ENCODE measurements at places on chromosomes 5 and 9. TPM values are rescaled to one million over a fixed set of nuclear protein-coding genes. Genes with fewer than 3 reads are reported as not detected.

DNA sequence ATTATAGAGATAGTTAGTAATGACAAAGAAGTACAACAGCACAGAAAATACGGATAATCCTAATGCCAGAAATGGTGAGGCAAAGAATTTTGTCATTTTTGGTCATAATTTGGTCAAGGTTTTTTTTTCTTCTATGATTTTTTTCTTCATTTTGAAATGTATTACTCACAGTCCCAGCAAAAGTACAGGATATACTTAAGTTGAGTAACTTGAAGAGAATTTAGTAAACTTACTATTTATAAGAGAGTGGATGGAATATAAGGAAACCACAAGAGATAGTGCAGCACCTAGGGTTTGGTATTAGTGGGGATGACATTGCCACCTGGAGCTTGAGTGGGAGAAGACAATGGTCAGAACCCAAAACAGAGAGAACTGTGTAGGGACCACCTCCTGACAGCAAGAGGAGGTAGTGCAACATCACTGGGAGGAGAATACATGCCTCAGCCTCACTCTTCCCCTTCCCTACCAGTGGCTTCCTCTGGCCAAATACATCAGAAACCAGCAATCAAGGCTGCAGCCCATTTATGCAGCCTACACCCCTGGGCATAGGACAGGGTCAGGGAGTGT, 434.5 kb upstream of the TRPC7 start:
- no peaks in the 10 kb centered on the region for H3K27me3 ChIP-seq
- no peaks in the 10 kb centered on the region for H3K4me1 ChIP-seq
- H3K36me3 ChIP-seq, result no peaks in the 10 kb centered on the region
- no peak for DNase-seq
- H3K4me3 ChIP-seq, result no peak overlapping the region
- H3K27ac ChIP-seq, result no peak overlapping the region

GRCh38 chr5:7615566-7616061, 219.7 kb downstream of the ADCY2 start:
- no peaks in the 10 kb centered on the region for H3K36me3 ChIP-seq
- H3K27me3 ChIP-seq, result no peaks in the 10 kb centered on the region
- H3K4me3 ChIP-seq, result no peak overlapping the region
- DNase-seq, result no peak

DNA sequence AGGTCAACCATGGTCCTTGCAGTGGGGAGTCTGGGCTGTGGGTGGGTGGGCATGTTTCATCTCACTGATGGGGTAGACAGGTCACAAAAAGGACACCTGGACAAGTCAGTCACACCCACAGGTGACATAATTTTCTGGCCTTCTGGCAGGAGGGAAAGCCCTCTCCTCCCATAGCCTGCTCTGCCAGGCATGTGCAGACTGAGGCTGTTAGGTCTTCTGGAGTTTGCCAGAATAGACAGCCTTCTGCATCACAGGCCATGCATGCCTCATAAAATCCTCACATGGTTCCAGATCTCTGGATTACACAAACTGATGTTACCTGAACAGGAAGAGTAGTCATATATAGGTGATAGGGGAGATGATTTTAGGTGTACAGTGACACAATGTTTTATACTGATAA, 49.1 kb downstream of the ARHGAP26 start:
- no peaks in the 10 kb centered on the region for H3K36me3 ChIP-seq
- no peak overlapping the region for H3K4me3 ChIP-seq

GRCh38 chr5:155085282-155085989, 71.9 kb downstream of the KIF4B start:
- H3K36me3 ChIP-seq, result no peaks in the 10 kb centered on the region
- no peak overlapping the region for H3K27ac ChIP-seq
- H3K27me3 ChIP-seq, result no peaks in the 10 kb centered on the region
- no peak for DNase-seq

- no peak overlapping the region for H3K4me3 ChIP-seq
- no peak for DNase-seq
- H3K4me1 ChIP-seq, result peaks cover 18% of the 10 kb centered on the region
- H3K27me3 ChIP-seq, result no peaks in the 10 kb centered on the region
Observed at GRCh38 chr5:149881069-149881622, 63.4 kb downstream of the PDE6A start.

DNA sequence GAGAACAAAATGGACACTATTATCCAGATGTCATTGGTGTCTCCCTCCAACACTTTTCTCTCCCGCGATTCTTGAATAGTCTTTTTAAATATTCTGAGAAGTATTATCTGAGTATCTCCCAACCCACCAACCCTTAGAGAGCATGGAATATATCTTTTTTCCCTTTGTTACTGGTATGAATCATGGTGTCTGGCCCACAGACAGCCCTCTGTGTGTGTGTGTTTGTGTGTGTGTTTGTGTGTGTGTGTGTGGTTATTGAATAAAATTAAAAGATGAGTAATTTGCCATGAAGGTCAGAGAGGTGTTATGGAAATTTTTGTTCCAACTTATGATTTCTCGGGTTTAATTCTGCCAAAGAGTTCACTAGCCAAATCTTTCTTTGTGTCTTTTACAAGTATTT, 47.7 kb downstream of the CAMK4 start:
- no peaks in the 10 kb centered on the region for H3K4me1 ChIP-seq
- no peaks in the 10 kb centered on the region for H3K27me3 ChIP-seq
- no peak for DNase-seq
- no peaks in the 10 kb centered on the region for H3K36me3 ChIP-seq

GRCh38 chr5:171956887-171957495, 49.4 kb downstream of the FBXW11 start:
- H3K27me3 ChIP-seq, result no peaks in the 10 kb centered on the region
- no peak for DNase-seq
- peaks cover 38% of the 10 kb centered on the region for H3K4me1 ChIP-seq
- no peak overlapping the region for H3K27ac ChIP-seq
- no peaks in the 10 kb centered on the region for H3K36me3 ChIP-seq

DNA sequence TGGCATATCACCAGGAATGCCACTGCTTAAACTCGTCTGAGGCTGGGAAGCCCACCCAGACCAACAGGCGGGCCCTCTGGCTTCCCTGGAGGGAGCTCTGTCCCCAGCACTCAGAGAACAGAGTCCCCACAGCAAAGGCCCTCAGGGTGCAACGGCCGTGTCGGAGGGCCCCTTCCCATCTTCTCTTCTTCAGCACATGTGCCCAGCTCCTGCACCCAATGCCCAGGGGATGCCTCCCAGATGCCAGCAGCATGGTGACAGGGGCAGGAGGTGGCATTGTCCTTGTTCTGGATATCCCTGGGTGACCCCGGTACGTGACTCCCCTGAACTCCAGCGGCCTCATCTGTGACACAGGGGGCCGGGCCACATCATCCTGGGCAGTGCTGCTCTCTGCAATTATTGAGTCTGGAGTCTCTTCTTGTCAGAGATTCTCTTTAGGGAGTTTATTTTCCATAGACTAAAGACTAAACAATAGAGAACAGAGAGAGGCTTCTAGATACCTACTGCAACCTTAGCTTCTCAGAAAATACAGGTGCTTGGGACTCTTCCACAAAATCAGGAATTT, 13.6 kb upstream of the OLFM1 start:
- H3K27ac ChIP-seq, result no peak overlapping the region
- no peak overlapping the region for H3K4me3 ChIP-seq
- no peak for DNase-seq
- no peaks in the 10 kb centered on the region for H3K27me3 ChIP-seq
- no peaks in the 10 kb centered on the region for H3K4me1 ChIP-seq

DNA sequence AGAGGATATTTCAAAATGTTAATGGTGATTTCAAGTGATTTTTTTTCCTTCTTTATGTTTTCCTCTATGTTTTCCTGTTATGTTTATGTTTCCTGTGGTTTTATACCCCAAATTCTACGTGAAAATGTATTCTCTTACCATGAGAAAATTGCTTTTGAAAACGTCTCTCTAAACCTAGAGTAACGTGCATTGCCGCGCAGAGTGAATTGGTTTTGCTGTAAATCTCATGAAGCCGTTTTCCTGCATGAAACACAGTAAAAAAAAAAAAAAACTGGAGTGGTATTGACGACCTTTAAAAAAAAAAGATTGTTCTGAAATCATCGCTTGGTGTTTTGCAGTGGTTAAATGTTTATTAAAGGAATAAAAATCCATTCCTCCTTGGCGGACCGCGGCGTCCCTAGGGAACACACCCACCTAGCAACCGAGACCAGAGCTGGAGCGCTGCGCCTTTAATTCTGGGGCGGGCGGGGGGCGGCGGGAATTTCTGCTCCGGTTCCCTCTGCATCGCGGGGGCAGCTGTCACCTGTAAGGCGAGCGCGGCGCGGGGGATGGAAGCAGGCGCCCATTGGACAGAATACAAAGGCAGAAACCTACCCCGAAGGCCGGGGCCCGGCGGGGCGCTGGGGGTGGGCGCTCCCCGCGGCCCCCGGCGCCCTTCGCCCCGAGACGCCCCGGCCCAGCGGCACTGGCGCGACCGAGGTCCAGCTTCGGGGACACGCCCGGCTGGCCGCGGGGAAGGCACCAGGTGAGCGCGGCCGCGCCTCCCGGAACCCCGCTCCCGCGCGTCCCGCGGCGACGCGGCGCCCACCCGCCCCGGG, at the start of gene SOWAHA:
SOWAHA (plus strand) TSS at position 522 of the 818 bp plus-strand sequence. CDS start 320 bp downstream, outside the sequence.
- peaks cover 6% of the 10 kb centered on the region for H3K4me1 ChIP-seq
- H3K4me3 ChIP-seq, result peak within 1 kb of the TSS; percentile 44
- H3K36me3 ChIP-seq, result no peaks in the 10 kb centered on the region
- no peaks in the 10 kb centered on the region for H3K27me3 ChIP-seq
- H3K27ac ChIP-seq, result no peak within 1 kb of the TSS
- DNase-seq, result peak; percentile 68

DNA sequence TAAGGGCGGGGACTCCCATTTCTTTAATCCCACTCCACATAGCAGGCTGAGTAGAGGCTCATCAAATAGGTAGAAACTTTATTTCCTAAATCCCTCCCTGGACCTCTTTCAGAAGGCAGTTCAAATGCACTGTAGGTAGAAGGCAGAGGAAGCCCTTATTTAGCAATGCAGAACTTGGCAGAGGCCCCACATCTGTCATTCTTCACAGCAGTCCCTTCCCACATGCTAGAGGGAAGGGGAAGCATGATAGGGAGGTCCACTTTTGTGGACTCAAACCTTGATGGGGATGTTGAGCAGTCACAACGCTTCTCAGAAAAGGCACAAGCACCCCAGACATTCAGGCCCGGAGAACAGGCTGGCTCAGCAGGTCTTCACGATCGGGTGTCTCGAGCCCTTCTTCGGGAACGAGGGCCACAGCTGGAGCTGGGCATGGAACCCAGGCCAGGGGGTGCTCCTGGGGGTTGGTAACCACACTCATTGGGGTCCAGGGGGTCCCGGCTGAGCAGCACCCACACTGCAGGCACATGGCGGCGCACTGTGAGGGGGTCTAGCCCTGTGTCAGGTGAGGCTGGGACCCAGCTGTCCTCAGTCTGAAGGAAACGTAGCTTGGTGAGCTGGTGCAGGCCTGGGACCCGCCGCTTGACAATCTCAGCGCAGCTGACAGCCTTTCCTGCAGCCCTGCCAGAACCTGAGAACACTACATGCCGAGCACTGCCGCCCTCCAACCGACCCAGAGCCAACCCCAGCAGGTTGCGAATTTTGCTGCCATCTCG, 1.3 kb downstream of the RPP25L start:
- H3K27me3 ChIP-seq, result no peaks in the 10 kb centered on the region
- peak overlapping the region; percentile 92 for H3K4me3 ChIP-seq
- no peak for DNase-seq
- H3K36me3 ChIP-seq, result no peaks in the 10 kb centered on the region
- H3K27ac ChIP-seq, result no peak overlapping the region

DNA sequence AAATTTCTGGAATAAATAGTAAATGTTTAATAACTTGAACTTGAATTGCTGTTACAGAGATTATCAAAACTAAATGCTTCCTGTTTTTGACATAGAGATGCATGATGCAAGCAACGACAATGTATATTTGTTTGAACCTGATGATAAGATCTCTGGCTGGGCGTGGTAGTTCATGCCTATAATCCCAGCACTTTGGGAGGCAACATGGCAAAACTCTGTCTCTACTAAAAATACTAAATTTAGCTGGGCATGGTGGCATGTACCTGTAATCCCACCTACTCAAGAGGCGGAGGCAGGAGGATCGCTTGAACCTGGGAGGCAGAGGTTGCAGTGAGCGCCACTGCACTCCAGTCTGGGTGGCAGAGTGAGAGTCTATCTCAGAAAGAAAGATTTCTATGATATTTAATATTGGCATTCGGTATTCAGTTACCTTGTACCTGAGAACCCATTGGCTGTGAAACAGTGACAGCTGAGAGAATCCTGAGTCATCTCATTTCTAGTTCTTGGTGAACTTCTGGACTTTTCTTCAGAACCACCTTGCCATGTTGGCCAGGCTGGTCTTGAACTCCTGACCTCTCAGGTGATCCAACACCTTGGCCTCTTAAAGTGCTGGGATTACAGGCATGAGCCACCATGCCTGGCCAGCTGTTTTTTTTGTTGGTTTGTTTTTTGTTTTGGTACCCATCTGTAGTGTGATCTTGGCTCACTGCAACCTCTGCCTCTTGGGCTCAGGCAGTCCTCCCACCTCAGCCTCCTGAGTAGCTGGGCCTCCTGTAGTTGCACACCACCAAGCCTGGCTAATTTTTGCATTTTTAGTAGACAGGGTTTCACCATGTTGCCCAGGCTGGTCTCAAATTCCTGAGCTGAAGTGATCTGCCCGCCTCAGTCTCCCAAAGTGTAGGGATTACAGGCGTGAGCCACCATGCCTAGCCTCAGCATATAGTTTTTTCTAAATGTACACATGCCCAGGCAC, 10.0 kb upstream of the FGF18 start:
- H3K36me3 ChIP-seq, result peaks cover 2% of the 10 kb centered on the region
- no peaks in the 10 kb centered on the region for H3K27me3 ChIP-seq
- H3K27ac ChIP-seq, result peak overlapping the region; percentile 25
- H3K4me3 ChIP-seq, result no peak overlapping the region
- DNase-seq, result no peak
- H3K4me1 ChIP-seq, result no peaks in the 10 kb centered on the region

- H3K36me3 ChIP-seq, result no peaks in the 10 kb centered on the region
- no peaks in the 10 kb centered on the region for H3K27me3 ChIP-seq
- no peak for DNase-seq
- H3K27ac ChIP-seq, result no peak overlapping the region
Observed at GRCh38 chr9:14350754-14351153, 36.8 kb upstream of the NFIB start.

- H3K4me3 ChIP-seq, result no peak overlapping the region
- no peaks in the 10 kb centered on the region for H3K4me1 ChIP-seq
- H3K27ac ChIP-seq, result no peak overlapping the region
- no peaks in the 10 kb centered on the region for H3K27me3 ChIP-seq
Observed at GRCh38 chr9:88748566-88749261, 213.7 kb downstream of the NXNL2 start.

- no peaks in the 10 kb centered on the region for H3K4me1 ChIP-seq
- no peaks in the 10 kb centered on the region for H3K27me3 ChIP-seq
- H3K36me3 ChIP-seq, result no peaks in the 10 kb centered on the region
Observed at GRCh38 chr5:30572279-30572678, 621.2 kb upstream of the CDH6 start.

ASPN gene
- not detected for total RNA-seq

LRRTM2 gene
- not detected for total RNA-seq

ADGRD2 gene
- total RNA-seq, result not detected

IL13 gene
- not detected for total RNA-seq

FAM163B gene
- not detected for total RNA-seq

LRRC70 gene
- total RNA-seq, result 0.56 TPM

SH3RF2 gene
- total RNA-seq, result 49.4 TPM

PPIP5K2 gene
- 48.1 TPM for total RNA-seq

SLCO6A1 gene
- total RNA-seq, result not detected

IRF1 gene
- total RNA-seq, result 16.0 TPM

NAA35 gene
- total RNA-seq, result 22.4 TPM

MYMK gene
- not detected for total RNA-seq
